ENCODE measurements at places on chromosomes 2 and 18.

- DNase-seq = no peak
These were observed 200.0 kb downstream of the GBX2 start for GRCh38 chr2:235968155-235968554.

GRCh38 chr2:26530240-26530540, 52.3 kb upstream of the OTOF start:
- no peak for DNase-seq

- no peak for DNase-seq
These were observed 102.9 kb upstream of the EPB41L3 start for GRCh38 chr18:5646739-5647138.

DNA sequence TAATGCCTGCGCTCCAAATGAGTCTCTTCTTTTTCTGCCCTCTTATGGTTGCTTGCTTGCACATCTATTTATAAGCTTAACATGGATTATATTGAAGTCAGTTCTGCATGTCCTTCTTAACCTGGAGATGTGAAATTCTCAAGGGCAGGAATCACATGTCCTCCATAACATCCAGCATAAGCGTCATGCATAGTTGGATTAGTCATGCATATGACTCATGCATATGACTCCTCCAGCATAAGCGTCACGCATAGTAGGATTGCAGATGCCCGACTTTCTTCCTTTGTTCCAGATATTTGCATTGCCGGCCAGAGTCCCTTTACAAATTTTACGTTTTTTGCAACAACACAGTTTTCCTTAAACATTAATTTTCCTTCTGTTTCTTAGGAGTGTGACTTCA, 308.6 kb downstream of the TGIF1 start:
- no peak for DNase-seq

DNA sequence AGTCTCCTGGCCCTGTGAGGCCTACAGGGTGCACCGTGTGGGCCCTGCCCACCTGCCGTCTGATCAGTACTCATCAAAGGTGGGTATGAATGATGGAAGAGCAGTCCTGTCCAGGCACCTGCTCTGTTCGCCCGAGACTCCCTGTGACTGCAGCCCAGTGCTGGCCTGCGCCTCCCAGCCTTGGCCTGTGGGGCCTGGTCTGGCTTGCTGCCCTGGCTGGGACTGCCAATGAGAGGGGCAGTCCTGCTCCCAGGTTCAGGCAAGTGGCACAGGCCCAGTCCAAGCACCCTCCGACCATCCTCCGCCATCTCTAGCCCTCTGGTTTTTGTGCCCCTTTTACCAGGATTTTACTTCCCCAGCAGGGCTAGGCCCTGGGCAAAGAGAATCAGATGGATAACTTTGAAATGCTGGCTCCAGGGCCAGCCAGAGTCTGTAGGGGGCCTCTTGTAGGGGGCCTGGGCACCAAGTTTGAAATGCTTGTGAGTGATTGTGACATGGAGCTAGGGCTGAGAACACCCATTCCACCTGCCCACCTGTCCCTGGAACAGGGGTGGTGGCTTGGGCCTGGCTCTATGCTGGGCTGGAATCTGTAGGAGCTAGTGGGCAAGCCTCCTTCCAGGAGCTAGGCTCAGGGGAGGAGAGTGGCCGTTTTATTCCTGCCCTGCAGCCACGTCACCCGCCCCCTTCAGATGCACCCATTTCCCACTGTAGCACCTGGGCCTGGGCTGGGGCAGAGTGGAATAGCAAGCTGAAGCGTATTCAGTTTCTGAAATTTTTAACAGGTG, 8.7 kb upstream of the HS6ST1 start:
- no peak for DNase-seq

DNA sequence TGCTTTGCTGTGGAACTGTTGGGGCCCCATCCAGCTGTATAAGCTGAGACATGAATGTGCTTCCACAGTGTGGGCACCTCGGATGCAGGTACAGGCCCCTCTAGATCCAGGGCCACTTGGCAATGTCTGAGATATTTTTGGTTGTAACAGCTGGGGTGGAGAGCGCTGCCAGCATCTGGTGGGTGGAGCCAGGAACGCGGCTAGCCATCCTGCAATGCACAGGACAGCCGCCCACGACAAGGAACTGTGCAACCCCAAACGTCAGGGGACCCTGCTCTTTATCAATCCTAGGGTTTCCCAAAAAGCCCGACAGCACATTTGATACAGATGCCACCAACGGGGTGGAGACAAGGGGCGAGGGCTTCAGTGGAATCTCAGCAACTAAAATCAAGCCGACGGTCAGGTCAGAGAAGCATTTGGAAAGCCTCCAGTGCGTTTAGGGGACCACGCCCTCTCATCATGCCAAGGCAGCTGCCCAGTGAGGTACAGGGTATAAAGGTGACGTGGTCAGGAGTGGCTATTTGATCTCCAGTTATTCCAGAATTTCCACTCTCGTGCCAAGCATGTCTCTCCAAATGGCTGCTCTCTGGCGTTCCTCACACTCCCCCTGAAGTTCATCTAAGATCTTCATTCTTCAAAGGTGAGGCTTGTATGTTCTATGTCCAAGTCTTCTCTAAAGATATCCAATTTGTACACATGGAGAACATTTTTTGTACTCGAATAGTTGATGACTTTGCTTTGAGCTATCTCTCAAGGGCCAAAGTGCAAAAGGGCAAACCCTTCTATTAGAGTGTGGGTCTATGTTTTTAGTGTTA, 55.7 kb downstream of the LRRFIP1 start:
- DNase-seq = no peak

- DNase-seq = no peak
These were observed 58.3 kb downstream of the NFATC1 start for GRCh38 chr18:79453816-79454735.

- no peak for DNase-seq
These were observed 19.5 kb upstream of the RBMS1 start for GRCh38 chr2:160513120-160513519.

- DNase-seq = no peak
These were observed 201.2 kb downstream of the NBAS start for GRCh38 chr2:15359716-15360531.

DNA sequence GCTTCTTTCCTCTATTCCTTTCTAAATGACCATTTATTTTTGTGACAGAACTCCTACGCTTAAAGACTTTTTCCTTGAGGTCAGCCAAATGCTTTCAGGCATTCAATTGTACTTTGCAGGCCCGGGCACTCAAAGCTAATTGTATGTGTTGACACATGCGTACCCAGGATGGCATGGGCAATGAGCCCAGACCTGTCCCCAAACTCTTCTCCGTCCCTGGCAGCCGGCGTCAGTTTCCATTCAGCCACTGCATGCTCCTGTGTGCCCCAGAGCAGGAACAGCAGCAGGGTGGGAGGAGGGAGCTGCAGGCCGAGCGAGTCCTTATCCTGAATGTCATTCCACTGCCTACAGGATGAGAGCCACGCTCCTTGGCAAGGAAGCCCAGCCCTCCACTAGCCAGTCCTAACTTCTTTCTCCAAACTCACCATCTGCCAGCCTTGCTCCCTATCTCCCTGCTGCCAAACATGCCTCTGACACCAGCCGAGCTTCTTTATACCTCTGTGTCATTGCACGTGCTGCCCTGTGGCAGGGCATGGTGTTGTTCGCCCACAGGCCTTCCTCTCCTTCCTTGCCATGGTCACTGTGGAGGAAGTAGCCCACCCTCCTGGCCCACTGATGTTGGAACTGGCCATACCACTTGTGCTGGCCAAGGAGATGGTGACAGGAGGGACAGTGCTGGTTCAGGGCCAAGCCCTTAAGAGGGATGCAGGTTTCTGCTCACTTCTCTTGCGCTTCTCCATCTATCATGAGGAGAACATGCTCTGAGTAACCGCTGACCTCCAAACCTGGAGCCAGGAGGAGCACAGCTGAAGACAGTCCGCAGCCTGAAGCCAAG, 116.9 kb upstream of the FHL2 start:
- no peak for DNase-seq

- DNase-seq = no peak
These were observed 40.3 kb downstream of the ARMC9 start for GRCh38 chr2:231238689-231239088.

- DNase-seq = no peak
These were observed 277.9 kb downstream of the NDUFA10 start for GRCh38 chr2:239747274-239747673.

DNA sequence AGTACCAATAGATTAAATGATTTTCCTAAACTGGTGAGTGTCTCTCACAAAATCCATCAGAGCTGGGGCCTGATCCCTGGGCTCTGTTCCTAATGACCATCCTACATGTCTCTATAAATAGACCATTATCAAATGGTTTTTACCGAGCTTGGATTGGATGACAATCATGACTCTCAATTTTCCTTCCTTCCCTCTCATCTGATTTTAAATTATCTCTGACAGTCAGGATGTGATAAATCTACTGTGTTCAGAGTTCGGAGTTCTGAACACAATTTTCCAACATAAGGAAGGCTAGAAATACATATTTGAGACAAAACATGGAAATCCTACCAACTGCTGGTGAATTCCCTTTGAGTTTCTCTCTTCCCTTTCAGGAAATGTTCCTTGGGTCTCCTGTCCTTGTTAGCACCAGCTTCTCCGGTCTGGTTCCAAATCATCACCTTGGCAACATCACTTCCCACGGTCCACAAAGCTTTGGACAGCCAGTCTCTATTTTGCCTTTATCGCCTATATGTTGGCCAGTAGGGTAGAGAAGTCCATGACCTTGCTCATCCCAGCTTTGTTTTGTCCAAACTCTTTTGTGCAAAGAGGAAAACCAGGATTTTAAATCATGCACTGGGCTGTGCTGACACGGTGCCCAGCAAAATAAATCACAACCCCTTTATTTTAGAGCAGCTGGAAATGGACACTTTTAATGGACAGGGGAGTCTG, 139.6 kb upstream of the ITGA6 start:
- no peak for DNase-seq

DNA sequence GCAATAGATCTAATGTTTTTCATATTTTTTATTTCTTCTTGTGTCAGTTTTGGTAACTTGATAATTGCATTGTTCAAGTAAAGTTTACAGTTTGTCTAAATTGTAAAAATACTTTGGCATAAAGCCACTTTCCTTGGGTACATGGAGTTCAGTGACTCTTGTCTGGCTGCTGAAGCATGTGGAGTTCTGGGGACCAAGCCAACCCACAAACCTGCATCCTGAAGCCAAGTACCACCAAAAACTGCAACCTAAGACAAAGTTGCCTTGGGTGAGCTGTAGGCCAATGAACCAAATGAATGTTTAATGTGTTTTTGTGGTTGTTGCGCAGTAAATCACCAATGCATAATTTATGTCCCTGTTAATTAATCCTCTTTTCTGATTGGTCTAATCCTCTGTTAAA, 872.6 kb downstream of the BCL11A start:
- no peak for DNase-seq

- DNase-seq = no peak
These were observed 677 bp upstream of the COPS9 start for GRCh38 chr2:240136671-240137292.

- DNase-seq = no peak
These were observed 12.0 kb upstream of the MC5R start for GRCh38 chr18:13811993-13812392.

DNA sequence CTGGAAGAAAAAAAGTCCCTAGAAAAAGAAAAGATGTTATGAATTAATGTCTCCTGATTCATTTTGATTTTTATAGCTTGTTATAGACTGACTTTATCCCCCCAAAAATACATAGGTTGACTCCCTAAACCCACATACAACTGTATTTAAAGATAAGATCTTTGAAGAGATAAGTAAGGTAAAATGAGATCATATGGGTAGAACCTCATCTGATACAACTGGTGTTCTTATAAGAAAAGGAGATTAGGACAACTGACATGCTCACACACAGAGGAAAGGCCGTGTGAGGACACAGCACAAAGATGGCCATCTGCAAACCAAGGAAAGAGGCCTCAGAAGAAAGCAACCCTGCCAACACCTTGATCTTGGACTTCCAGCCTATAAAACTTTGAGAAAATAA, 117.5 kb downstream of the CD226 start:
- DNase-seq = no peak

DNA sequence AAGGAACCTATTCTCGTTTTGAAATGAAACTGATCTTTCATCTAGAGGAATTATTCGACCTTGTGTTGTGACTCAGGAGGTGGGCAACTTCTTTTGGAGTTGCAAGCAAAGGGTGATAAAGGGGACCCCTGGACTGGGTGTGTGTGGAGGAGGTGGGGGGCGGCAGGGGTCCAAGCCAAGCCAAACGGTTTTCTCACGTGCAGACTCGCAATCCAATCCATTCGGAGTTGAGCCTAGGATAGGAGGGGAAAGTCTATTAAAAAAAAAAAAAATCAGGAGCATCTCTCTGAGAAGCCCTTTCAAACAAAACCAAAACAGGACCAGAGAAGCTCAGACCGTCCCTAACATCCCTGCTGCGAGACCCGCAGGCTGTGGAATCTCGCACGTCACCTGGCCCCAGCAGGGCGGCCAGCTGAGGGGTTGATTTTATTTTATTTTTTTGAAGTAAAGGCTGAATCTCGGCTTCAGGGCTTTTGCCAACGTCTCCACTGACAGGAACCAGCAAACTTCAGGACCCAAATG, 3.7 kb upstream of the ZEB2 start:
- no peak for DNase-seq

DNA sequence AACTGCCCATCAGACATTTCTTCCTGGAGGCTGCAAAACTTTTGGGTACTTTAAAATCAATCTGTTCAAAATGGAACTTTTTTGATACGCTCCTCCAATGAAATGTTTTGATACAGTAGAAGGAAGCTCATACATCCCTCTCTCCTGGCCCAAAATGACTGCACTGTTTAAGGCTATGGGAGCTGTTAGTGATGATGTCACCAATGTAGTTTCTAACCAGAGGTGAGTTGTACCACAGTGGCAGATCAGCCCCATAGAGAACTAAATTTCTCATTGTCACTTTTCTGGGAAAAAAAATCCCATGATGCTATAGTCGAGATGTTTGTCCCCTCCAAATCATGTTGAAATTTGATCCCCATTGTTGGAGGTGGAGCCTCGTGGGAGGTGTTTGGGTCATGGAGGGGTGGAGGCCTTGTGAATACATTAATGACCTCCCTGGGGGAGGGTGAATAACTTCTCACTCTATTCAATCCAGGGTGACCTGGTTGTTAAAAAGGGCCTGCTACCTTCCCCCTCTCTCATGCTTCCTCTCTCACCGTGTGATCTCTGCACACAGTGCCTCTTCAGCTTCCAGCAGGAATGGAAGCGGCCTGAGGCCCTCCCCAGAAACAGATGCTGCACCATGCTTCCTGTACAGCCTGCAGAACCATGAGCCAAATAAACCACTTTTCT, 117.4 kb upstream of the NPAS2 start:
- no peak for DNase-seq

GRCh38 chr18:54717673-54718407, 110.4 kb upstream of the RAB27B start:
- DNase-seq = peak; percentile 7

GRCh38 chr2:143903172-143903856, 616.6 kb downstream of the ZEB2 start:
- DNase-seq = no peak
